ENCODE measurements at places on chromosomes 16 and 17.

DNA sequence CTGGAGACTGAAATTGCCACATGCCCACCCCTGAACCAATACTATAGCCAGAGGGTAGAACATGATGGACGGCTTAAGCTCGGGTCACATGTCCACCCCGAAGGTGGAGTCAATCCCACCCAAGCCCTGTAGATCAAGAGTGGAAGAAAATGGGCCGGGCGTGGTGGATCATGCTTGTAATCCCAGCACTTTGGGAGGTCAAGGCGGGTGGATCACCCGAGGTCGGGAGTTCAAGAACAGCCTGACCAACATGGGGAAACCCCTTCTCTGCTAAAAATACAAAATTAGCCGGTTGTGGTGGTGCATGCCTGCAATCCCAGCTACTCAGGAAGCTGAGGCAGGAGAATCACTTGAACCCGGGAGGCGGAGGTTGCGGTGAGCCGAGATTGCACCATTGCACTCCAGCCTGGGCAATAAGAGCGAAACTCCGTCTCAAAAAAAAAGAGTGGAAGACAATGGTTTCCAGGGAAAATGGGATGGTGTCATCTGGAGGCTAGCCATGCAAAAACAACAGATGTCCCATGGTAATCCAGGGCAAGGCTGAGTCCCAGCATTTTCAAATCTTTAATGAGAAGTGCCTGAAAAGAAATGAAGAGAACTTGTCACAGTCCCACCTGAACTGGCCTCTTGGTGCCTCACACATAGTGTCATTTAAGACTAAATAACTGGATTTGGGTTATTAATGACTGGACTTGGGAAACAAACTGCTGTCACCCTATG is 30.1 kb downstream of the CD300LF start:
- no peak for DNase-seq

- DNase-seq, result no peak
Measured at GRCh38 chr17:19238167-19238505, 970 bp downstream of the EPN2 start.

- DNase-seq, result no peak
Measured at GRCh38 chr17:17130077-17130844, 75.9 kb downstream of the PLD6 start.

DNA sequence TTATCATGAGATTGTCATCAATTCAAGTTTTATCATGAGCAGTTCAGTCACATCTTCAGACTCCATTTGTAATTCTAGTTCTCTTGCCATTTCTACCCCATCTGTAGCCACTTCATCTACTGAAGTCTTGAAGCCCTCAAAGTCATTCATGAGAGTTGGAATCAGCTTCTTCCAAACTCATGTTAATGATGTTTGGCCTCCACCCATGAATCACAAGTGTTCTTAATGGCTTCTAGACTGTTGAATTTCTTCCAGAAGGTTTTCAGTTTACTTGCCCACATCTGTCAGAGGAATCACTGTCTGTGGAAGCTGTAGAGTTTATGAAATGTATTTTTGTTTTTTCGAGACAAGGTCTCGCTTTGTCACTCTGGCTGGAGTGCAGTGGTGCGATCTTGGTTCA is 16.0 kb downstream of the NSRP1 start:
- DNase-seq, result no peak

- DNase-seq, result no peak
Measured at GRCh38 chr16:78903237-78903636, 697.3 kb downstream of the MAF start.

- DNase-seq, result no peak
Measured at GRCh38 chr17:63222655-63223054, 223.5 kb downstream of the CYB561 start.

- DNase-seq, result no peak
Measured at GRCh38 chr16:27906883-27907282, 156.6 kb downstream of the GSG1L start.

- DNase-seq, result no peak
Measured at GRCh38 chr16:21156767-21157467, 1.6 kb upstream of the LDAF1 start.

- no peak for DNase-seq
Measured at GRCh38 chr17:77754956-77755355, 203.5 kb upstream of the TNRC6C start.

DNA sequence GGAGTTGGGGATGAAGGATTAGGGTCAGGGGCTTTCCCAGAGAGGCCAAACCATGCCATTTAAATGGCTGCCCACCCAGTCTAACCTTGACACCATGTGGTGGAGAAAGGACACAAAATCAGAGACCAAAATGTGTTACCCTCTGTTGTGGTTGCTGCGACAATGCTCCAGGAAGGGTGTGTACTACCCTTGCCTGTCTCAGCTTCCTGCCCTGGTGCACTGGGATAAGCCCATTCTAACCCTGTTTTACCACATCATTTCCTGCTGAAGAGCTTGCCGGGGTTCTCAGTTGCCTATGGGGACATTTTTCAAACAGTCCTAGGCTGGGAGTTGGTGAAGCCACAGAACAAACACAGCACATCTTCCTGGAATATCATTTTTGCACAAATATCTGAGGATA is 4.9 kb downstream of the OR4D1 start:
- DNase-seq, result peak; percentile 89

DNA sequence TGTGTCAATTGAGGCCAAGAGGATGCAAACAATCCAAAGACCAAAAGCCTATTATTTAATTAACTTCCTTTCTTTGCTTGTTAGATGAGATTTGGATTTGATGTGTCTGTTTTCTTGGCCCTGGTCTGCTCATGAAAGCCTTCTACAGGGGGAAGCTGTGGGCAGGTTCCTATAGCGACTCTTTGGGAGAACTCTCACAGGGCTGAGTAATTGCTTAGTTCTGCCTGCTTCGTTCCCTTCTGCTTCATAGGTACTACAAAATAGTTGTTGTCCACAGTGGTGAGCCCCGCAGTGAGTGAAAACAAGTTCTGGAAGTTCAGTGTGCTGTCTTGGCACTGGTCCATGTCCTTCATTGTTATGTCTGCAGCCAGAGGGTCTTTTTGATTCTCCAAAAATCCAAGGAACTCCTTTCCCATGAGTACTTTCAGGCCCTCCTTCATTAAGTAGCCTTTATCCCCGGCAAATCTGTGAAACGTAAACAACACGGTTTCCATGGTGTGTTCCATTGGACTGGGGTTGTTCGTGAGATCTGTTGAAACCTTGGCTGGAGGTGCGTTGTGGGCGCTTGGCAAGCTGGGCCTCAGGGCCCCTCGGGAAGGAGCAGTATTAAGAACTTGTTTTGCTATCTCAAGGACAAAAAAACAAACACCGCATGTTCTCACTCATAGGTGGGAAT is 30.0 kb upstream of the ANKRD40CL start:
- no peak for DNase-seq

- peak; percentile 58 for DNase-seq
Measured at GRCh38 chr17:39794249-39794970, 56.7 kb downstream of the GRB7 start.

DNA sequence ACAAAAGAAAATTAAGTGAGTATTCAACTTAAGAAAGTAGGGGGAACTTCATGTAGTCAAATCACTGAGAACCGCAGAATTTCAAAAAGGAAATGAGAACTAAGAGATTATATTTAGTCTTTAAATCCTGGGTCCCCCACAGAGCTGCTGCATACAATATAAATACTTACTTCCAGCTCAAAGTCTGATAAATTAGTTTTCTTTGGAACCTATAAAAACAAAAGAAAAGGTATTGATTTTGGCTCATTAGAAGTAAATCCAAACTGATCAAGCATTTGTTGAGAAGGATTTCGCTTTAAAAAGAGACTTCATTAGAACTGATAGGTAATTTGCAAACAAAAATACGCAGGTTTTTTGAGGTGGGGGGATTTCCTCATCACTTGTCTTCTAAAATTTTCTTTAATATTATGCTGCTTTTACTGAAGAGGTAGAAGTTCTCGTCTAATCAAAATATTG is 21.9 kb downstream of the PARN start:
- DNase-seq, result no peak

- DNase-seq, result no peak
Measured at GRCh38 chr16:76487411-76488064, 210.3 kb downstream of the CNTNAP4 start.

DNA sequence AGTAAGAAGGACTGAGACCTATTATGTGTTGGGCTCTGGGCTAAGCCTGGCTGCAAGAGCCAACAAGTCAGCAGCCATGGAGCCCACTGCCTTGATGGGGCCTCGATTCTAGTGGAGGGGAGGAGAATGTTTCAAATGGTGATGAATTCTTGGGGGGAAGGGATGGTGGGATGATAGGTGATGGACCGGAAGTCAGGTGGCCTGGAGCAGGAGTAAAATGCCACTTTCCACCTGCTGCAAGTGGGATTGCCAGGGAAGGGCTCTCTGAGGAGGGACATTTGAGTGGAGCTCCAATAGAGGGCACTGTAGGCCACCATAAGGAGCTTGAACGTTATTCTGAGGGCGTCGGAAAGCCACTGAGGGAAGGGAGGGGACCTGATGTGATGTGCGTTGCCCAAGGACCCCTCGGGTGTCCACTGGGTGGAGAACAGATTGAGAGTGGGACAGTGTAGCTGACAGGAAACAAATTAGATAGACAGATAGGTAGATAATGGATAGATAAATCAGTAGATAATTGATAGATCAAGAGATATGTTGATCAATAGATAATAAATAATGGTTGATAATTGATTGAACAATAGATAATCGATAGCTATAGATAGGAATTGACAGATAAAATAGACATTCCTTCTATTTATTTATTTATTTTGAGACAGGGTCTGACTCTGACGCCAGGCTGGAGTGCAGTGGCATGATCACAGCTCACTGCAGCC is 18.2 kb upstream of the NXPH3 start:
- no peak for DNase-seq

GRCh38 chr16:87365021-87365713 is 18.4 kb downstream of the FBXO31 start:
- DNase-seq, result no peak

GRCh38 chr16:22346483-22346882 is 27.9 kb downstream of the CDR2 start:
- no peak for DNase-seq

DNA sequence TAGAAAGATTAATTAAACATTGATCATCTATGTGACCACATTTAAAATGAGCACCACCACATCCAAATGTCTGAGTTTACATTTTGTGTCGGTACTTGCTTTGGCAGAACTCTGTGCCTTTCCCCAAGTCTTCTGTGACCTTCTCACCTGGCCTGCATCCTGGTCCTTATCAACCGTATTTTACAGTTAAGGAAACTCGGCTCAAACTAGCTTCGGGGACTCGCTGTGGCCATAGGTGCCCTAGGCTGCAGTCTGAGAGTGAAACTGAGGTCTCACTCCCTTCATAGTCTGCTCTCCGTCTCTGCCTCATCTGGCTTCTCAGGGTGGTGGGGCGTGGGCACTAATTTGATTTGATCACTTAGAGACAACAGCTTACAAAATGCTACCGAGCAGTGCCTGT is 555.5 kb downstream of the WWOX start:
- no peak for DNase-seq

GRCh38 chr17:64020056-64020766 is at the start of gene ICAM2:
Gene ICAM2 (minus strand): TSS chr17:64020633. CDS start chr17:64006691, 13,942 bp downstream.
- DNase-seq, result peak; percentile 97

DNA sequence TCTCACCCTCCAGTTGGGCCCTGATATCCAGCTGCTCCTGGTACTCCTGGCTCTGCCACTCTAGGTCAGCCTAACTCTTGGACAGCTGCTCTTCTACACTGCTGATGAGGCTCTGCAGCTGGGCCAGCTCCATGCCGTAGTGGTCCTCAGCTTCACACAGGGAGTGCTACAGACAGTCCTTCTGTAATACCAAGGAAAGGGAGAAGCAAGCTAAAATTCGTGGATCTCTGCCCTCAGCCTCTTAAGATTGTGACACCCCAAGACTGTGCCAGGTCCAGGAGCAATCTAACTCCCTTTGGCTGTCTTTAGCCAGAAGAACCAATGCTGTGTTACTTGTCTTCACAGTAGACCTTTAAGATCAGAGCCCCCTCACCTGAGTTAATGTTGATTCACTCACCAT is 7.7 kb upstream of the KRT38 start:
- no peak for DNase-seq

- DNase-seq, result no peak
Measured at GRCh38 chr17:39781031-39781860, 43.5 kb downstream of the GRB7 start.

DNA sequence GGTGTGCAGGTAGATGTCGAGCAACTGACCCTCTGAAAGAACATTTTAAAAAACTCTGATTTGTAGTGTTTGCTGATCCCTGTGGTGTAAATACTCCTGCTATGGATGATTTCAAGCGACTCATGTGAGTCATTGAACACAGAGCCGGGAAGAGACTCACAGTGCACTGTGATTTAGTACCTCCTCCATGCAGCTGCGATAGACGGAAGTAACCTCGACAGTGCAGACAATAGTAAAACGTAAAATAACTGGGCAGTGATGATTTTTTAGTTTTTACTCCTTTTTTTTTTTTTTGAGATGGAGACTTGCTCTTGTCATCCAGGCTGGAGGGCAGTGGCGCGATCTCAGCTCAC is 8.7 kb downstream of the TBX21 start:
- DNase-seq, result no peak

DNA sequence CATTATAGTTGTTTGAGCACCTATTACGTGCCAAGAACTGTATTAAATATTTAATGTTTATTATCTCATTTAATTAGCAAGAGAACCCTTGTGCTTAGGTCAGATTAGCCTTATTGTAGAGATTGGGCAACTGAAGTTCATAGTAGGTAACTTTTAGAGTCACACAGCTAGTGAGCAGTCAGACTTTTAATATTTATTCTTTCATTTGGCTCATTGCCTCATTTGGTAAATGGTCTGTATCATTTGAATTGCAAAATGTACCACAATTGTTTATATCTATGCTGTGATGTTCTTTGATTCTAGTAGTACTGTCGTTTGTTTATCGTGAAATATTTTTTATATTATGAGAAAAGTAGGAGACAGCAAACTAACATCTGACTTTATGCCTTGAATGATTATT is 7.6 kb downstream of the CLTC start:
- DNase-seq, result no peak

DNA sequence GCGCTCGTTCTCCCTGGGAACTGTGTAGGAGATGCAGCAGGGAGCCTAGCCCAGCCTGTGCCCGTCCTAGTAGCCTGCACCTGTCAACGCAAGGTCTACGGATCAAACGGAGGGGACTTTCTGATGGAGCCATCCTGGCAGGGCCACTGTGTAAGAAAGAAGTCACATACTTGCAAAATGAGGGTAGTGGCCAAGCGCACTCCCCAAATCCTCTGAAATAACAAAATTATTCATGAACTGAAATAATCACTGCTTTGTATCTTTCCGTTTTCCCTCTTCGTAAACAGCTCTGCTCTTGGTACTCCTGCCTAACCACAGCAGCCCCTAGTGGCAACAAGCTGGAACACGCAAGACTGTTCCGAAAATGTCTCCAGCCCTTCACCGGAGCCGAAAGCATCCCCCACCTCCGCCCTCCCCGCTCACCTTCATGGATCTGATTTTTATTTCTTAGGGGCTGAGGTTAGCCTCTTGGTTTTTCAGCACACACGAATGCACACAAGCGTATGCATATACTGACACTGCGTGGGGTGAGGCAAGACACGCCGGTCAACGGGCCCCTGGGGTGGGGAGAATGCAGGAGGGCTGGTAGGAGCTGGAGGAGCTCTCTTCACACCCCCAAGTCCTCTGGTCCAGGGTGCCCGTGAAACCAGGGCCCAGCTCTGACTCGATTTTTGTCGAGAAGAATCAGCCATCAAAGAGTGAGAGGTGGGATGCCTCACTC is 100.8 kb downstream of the ABCC12 start:
- peak; percentile 3 for DNase-seq

- no peak for DNase-seq
Measured at GRCh38 chr16:85851034-85851785, 47.8 kb upstream of the IRF8 start.

GRCh38 chr16:2038382-2039231 is 9.0 kb downstream of the NTHL1 start:
- no peak for DNase-seq
